Naive B cell (primary cell): ENCODE measurements at places on chromosomes 5 and 9.

DNA sequence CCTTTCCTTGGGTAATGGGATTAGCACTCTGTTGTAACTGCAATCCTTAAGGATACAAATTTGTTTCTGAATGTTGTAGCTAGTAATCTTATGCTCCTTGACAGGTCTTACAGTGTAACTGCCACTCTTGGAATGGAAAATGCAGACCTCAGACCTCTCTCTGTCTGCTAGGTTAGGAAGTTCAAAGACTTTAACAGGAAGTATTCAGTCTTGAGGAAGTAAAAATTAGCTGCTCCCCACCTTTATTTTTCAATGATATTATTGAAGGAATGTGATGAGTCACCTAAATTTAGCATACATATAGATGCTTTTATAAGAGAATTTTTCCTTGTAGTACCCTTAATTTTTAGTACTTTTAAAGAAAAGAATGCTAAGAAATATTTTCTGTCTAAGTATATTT is 71.5 kb downstream of the PAM start:
- no peak for DNase-seq

DNA sequence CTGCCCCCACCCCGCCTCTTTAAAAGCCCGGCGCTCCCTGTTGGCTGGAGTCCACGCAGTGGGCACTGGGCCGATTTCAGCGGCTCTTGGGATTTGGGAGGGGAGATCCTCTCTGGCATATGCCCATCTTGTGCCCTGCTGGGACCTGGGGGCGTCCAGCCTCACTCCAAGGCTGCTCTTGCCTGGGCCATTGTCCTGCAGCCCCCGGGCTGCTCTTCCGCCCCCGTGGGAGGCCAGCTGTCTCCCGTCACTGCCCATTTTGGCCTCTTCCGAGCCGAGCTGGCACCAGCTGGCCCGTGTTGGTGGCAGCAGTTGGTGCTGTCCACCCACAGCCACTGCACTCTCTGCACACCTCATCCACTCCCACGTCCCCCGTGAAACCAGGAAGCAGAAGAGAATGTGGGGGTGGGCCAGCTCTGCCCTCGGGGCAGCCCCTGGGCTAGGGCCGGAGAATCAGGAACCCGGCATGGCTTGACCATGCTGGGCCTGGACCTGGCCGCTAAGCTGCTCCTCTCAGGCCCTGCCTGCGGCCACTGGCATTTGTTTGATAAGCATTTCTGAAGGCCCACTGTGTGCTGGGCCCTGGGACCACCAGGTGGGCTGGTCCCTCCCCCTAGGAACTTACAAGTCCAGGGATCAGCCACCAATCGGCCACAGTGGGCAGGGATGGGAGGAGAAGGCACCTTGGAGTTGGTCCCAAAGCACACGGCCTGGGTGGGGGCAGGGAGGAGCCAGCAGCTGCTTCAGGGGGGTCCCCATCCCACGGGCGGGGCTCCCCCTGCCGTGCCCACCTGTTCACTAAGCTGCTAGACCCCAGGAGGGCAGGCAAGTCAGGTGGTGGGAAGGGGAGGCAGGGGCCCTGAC is 2.2 kb downstream of the C8G start:
- DNase-seq = no peak

GRCh38 chr9:114684036-114684435 is 2.0 kb upstream of the TEX48 start:
- DNase-seq = no peak

DNA sequence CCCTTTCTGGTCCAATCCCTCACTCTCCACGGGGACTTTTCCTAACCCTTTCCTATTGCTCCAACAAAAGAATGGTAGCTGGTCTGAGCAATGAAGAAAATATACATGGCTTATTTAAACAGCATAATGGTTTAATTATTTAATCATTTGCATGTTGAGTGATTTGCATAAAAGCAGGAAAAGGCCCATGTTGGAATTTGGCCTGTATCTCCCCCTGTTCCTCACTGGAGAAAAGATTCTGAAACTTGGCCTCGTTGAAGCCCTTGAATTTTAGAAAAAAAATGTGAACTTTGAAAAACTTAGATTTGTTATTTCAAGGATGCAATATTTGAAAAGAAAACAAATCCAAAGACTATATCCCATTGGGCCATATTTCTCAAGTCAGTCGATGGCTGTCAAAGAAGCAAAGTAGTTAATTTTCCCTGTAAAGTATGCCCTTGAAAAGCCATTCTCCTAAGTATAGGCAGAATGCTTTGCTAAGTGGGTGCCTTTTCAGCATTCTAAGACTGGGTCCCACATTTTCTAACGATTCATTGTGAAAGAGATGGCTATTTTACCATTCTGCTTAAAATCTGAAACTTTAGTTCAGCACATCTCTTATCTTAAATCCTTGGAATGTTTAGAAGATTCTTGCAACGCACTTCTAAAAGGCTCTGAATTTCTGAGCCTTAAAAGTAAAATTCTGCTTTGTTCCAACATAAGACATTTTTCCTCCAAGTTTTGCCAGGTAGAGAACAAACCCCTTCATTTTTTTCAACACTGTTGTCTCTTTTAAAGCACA is 428.8 kb downstream of the ARHGEF28 start:
- DNase-seq = no peak

DNA sequence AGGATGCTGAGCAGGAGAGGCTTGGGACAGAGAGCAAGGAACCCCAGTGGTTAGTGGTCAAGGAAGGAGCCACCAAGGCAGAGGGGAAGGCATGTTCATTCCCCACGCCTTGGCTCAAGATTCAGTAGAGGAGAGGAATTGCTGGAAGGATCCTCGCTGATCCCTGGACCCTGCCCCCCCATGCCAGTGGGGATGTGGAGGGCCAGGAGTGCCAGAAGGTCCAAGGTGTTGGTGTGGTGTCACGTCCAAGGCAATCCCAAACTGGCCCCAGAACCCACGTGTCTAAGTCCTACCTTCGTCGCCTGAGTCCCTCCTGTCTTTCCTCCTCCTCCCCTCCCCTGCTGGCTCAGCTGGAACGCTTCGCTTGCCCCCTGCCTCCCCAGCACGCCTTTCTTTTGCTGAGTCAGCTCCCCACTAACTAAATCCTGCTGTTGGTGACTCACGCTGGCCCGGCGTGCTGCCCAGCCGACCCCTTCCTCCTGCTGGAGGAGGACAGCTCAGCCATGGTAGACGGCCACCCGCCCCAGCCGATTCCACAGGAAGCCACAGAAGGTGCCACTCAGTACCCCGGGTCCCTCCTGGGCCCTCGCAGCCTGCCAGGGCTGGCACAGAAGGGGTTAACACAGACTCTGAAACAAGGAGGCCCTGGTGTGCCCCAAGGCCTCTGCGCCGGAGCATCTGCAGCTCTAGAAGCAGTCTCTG is 37.6 kb upstream of the ORM1 start:
- no peak for DNase-seq
